ENCODE measurements at places on chromosomes 16 and 17.

DNA sequence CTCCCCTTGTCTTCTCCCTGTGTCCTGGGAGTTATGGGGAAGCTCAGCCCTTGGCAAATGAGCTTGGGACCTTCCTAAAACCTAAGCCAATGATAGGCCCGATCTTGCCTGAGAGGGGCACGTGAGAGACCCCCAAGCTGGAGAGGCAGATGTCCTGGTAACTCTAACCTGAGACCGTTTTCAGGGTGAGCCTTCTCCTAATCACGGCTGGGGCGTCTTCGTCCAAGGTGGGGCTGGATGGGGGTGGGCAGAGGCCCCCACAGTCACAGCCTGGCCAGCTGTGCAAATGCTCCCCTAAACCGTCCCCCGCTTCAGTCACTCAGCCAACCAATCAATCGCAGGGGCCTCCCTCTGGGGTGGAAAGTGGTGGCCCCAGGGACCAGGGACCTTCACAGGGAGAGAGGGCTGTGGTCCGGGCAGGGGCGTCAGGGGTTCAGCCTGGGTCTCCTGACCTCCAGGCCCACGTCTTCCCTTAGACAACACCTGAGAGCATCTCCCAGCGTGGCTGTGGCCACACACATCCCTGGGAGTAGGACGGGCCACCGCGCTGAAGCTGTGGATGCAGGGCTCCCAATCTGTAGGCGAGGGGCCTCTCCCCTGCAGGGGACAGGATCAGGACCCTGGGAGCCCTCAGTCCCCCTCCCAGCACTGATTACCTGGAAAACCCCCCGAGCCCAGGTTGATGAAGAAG, 30.6 kb downstream of the ACTG1 start:
- DNase-seq = no peak

DNA sequence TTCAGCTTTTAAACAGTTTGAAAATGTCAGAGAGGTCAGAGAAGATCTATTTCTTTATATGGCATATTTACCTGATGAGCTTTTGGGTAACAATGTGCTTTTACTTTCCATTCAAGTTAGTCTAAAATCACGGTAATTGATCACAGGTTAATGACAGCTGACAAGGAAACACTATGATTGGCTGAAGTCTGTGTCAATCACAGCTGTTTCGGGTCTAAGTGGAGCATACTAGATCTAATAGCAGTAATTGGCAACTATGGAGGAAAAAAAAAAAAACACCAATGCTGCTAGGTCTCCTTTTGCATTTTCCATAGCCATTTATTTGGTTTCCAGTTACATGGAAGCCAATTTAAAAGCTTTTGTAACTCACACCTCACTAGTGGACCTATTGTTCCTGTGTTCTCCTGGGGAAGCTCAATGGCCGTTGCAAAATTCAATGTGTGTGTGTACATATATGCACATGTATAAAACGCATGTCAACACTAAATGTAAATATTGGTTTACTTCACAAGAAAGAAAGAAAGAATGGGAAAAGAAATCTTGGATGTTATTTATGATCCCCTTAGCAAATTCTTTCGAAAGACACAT, 568.3 kb upstream of the ZFHX3 start:
- no peak for DNase-seq

- no peak for DNase-seq
Observed at GRCh38 chr16:54976651-54977200, 46.1 kb downstream of the IRX5 start.

GRCh38 chr17:35068249-35068648, 4.7 kb upstream of the RFFL start:
- no peak for DNase-seq

GRCh38 chr16:763369-764183, 3.0 kb downstream of the MSLN start:
- DNase-seq = no peak

All from stimulated activated CD8-positive, alpha-beta memory T cell treated with anti-CD3 and anti-CD28 coated beads, Interleukin-15, amount 100 ng/mL, for 4 hours (primary cell).